ENCODE measurements at places on chromosomes 3 and 15.

DNA sequence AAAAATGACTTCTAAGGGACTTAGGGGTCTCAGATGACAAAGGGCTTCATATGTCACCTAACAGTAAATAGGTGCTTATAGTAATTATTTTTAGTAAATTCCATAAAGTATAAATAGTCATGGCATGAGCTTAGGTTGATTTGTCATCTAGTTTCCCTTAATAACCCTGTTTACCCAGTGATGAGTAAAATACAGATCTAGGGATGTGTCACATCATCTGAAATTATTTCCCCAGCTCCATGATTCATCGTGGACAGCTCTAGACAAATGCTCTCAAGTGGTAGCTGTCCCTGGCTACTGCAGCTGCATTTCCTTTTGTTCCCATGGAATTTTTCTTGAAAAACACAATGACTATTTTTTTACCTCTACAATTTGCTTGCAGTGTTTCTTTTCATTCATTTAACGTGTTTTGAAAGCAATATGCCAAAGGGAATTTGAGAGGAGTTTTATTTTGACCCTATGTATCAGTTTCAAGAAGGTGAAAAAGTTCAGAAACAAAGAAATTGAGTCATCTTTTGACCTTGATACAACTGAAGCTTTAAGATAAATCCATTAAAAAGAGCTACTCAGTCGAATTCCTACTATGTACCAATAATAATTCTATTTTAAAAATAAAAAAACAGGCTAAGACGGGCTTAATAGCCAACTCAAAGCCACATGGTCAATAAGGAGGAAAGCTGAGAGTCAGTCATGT lies 241.6 kb downstream of the KCNMB2 start:
- peak; percentile 25 for DNase-seq

DNA sequence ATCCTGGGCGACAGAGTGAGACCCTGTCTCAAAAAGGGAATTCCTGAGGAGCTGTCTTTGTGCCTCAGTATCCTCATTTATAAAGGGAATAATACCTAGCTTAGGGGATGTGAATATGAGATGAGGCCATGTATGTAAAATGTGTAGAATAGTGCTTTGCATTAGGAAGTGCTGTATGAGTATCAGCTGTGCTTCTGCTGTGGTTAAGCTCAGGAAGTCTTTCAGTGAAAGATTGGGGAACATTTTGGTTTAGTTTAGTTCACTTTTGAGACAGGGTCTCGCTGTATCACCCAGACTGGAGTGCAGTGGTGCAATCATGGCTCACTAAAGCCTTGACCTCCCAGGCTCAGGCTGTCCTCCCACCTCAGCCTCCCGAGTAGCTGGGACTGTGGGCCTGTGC lies 10.6 kb downstream of the THUMPD3 start:
- no peak for DNase-seq

- DNase-seq, result peak; percentile 35
These were observed 836 bp upstream of the AKAP13 start for GRCh38 chr15:85379403-85380131.

GRCh38 chr15:85282504-85283115 lies 97.8 kb upstream of the AKAP13 start:
- DNase-seq, result no peak

DNA sequence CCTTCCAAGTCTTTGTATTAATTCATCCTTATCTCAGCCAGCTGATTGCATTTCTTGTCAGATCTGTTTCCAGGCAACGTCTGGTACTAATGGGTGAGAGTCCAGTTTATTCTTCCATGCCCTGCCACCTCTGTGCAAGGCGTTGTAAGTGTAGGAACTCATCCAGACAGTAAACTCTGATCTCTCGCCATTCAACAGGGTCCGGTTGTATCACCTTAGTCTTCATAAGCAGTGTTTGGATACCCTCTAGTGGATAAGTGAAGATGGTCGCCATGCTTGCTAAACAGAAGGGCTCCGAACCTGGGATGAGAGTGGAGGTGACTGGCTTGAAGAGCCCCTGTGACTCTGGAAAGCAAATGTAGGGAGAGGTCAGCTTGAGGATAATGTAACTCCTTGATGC lies 51.6 kb upstream of the CMTM7 start:
- peak; percentile 34 for DNase-seq

DNA sequence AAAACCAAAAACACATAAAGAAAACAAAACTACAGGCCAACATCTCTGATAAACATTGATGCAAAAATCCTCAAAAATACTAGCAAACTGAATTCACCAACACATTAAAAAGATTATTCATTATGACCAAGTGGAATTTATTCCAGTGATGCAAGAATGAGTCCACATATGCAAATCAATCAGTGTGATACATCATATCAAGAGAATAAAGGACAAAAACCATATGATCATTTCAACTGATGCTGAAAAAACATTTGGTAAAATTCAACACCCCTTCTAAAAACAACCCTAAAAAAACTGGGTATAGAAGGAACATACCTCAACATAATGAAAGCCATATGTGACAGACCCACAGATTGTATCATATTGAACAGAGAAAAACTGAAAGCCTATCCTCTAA lies 265.6 kb upstream of the DCBLD2 start:
- DNase-seq, result no peak
